ENCODE measurements at places on chromosomes 5 and 9. TPM values are rescaled to one million over a fixed set of nuclear protein-coding genes. Genes with fewer than 3 reads are reported as not detected.

GRCh38 chr5:36691696-36692371, 85.4 kb downstream of the SLC1A3 start:
- H3K4me1 ChIP-seq = peaks cover 33% of the 10 kb centered on the region
- no peak overlapping the region for H3K4me3 ChIP-seq
- H3K36me3 ChIP-seq = no peaks in the 10 kb centered on the region
- peak overlapping the region; percentile 84 for H3K27ac ChIP-seq

DNA sequence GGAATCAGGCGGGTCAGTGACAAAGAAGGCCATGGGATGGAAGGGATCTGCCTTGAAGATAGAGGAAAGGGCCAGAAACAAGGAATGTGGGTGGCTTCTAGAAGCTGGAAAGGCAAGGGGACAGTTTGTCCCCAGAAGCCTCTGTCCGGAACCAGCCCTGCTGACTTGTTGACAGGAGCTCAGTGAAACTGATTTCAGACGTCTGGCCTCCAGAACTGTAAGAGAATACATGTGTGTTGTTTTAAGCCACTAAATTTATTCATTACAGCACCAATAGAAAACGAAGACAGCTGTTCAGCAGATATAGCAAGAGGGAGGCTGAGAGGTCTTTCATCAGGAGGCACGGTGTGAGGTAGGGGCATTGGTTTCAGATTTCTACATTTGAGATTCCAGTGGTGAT, 422.5 kb downstream of the KDM4C start:
- no peaks in the 10 kb centered on the region for H3K27me3 ChIP-seq
- H3K4me1 ChIP-seq = peaks cover 4% of the 10 kb centered on the region
- DNase-seq = no peak

DNA sequence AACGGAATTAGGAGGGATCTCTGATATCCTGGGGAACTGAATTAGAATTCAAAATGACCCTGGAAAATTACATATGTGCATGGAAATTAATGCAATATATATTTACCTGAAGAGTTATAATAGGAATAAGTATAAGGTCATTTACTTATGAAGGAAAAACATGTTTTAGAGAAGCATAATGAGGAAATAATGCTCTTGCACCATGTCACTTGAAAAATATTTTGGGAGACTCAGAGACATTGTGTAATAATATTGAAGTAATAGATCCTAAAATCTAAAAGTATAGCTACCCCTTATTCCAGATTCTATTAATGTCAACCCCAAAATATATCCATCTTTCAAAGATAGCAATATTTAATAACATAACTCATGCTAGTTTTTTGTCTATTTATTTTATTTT, 28.4 kb downstream of the SPZ1 start:
- no peaks in the 10 kb centered on the region for H3K27me3 ChIP-seq
- DNase-seq = no peak
- no peak overlapping the region for H3K27ac ChIP-seq
- no peaks in the 10 kb centered on the region for H3K4me1 ChIP-seq

DNA sequence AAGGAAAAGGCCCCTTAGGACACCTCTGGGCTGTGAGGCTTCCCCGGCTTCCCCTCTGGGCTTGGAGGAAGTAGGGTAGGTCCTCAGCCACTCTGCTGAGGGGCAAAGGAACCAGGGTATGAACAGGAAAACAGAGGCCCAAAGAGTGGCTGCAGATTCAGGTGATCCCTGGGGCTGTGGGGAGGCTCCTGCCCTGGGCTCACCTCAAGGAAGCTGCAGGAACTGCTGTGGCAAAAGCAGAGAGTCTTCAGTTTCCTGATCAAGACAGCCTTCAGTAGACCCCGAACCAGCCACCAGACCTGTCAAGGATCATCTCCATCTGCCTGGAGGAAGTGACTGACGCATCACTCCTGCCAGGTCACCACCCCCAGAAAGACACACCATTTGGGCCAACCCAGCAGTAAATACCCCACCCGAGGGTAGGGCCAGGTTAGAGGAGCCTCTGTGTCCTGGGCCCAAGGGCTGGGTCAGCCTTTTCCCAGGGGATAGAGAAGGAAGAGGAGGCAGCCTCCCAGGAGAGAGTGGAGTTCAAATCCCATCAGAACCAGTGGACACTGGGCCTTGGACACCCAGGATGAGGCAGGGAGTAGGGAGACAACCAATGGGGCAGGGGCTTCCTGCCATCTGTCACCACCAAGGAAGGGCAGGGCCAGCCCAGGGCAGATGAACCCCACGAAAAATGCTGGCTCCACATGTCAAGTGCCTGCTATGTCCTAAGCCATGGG, 5.8 kb upstream of the ST6GALNAC6 start:
- no peaks in the 10 kb centered on the region for H3K36me3 ChIP-seq
- peaks cover 32% of the 10 kb centered on the region for H3K4me1 ChIP-seq
- no peak for DNase-seq
- H3K27ac ChIP-seq = no peak overlapping the region

The OR2S2 gene
- not detected for total RNA-seq

GRCh38 chr9:127970401-127971313, 10.1 kb downstream of the EEIG1 start:
- no peaks in the 10 kb centered on the region for H3K27me3 ChIP-seq
- H3K4me3 ChIP-seq = no peak overlapping the region
- no peak for DNase-seq
- peaks cover 94% of the 10 kb centered on the region for H3K4me1 ChIP-seq
- no peak overlapping the region for H3K27ac ChIP-seq
- H3K36me3 ChIP-seq = no peaks in the 10 kb centered on the region

The CDKN2A gene
- total RNA-seq = 0.54 TPM

The PCDHA1 gene
- total RNA-seq = not detected

DNA sequence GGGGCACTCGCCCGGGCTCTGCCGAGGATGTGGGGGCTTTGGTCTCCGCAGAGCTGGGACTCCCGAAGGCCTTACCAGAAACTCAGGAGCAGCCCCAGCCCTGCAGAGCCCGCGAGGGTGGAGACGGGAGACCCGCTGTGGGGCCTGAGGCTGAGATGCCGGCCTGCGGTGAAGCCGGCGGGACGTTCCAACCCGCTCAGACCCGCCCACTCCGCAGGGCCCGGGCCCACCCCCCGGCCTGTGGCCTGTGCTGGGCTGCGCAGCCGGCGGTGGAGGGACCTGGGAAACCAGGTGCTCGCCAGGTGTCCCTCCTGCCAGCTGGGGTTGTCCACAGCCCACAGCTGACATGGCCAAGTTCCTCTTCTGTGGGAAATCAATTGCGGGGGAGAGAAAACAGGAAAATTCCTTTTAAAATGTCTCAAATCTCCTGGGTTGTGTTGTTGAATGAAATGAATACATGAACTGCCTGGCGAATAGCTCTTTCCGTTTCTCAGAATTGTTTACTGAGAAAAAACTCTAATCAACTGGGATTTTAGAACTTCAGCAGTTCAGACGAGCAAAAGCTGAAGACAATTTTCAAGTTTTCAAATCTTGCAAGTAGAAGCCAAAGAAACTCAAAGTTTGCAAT, 49.0 kb upstream of the IRX4 start:
- H3K36me3 ChIP-seq = no peaks in the 10 kb centered on the region
- peak; percentile 43 for DNase-seq
- H3K27me3 ChIP-seq = peaks cover 25% of the 10 kb centered on the region
- H3K27ac ChIP-seq = peak overlapping the region; percentile 71

The FCN2 gene
- not detected for total RNA-seq

DNA sequence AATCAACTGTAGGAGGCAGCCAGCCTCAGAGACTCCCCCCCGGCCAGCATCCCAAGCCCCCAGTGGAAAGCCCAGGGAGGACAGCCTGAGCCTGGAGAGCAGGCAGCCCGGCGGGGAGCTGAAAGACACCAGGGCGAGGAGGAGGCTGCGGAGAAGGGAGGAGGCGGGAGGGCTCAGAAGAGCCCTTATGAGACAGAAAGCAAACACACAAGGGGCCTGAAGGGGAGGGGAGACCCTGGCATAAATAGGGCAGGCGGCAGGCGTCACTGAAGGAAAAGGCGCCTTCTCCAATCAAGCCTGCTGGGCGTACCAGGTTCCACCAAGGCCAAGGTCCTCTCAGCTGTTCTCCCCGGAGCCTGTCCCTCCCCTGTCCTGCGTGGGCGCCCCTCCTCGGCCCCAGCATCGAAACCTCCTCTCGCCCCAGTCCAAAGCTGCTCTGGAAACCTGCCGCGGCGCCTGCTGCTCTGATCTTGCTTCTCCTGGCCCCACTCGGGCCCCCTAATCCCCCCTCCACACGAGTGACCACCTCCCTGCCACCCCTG, 1.3 kb downstream of the SLC9A3 start:
- no peak overlapping the region for H3K4me3 ChIP-seq
- H3K36me3 ChIP-seq = no peaks in the 10 kb centered on the region
- H3K4me1 ChIP-seq = no peaks in the 10 kb centered on the region
- peaks cover 55% of the 10 kb centered on the region for H3K27me3 ChIP-seq

The UBLCP1 gene
- total RNA-seq = 19.0 TPM

DNA sequence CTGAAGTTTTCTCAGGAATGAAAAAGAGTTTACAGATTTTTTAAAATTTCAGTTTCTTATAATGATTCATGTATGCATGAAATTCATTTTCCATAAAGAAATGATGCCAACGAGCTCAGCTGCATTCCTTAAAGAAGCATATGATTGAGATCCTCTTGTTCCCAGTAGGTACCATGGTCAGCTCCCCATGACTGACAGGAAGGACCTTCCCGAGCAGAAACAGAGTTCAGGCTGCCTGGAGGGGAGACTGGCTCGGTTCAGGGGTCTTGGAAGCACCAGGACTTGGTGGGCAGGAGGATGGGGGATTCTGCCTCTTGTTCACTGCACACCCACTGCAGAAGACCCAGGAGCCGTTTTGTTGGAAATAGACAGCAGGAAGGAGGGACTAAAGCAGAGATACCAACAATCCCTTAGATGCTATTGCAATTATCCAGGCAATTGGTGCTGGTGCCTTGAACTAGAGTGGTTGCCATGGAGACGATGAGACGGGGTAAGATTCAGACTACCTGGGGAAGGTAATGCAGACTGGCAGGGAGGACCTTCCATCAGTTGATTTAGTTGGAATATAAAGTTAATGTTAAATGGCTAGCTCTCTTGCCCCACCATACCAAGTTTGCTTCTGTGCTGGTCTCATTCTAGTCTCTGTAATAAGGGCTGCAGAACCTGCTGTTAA, 447.8 kb downstream of the MTRR start:
- H3K4me3 ChIP-seq = no peak overlapping the region
- no peak overlapping the region for H3K27ac ChIP-seq
- DNase-seq = no peak
- H3K36me3 ChIP-seq = no peaks in the 10 kb centered on the region
- no peaks in the 10 kb centered on the region for H3K27me3 ChIP-seq
- no peaks in the 10 kb centered on the region for H3K4me1 ChIP-seq

The BARX1 gene
- not detected for total RNA-seq

The PKN3 gene
- total RNA-seq = 4.1 TPM

DNA sequence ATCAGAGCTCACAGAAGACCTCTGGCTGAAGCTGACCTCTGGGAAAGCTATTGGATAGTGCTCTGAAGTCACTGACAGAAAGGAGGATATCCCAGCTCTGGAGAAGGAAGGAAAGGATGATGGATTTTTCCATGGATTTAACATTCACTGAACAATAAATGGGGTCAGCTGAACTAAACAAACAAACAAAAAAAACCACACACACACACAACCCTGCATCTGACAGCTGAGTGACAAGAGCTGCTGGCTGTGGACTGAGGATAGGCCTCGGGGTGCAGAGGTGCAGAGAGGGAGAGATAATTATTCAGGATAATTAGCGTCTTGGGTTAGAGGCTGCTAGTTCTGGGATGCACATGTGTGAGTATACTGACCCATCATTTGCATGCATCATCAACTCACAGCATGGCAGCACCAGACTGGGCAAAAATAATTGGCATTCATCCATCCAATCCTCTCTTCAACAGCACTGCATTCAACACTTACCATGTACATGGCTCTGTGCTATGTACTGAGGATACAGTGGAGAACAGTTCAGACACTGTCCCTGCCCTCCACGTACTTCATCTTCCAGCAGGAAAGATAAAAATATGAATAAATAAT, 131.4 kb upstream of the TRIM32 start:
- no peak for DNase-seq
- no peak overlapping the region for H3K27ac ChIP-seq
- H3K4me1 ChIP-seq = peaks cover 22% of the 10 kb centered on the region
- no peaks in the 10 kb centered on the region for H3K36me3 ChIP-seq

GRCh38 chr5:141762790-141763368, 80.8 kb upstream of the ARAP3 start:
- peaks cover 22% of the 10 kb centered on the region for H3K27me3 ChIP-seq
- H3K36me3 ChIP-seq = no peaks in the 10 kb centered on the region
- no peak overlapping the region for H3K27ac ChIP-seq
- no peak for DNase-seq
- H3K4me1 ChIP-seq = no peaks in the 10 kb centered on the region
- no peak overlapping the region for H3K4me3 ChIP-seq

GRCh38 chr5:174414315-174414710, 310.1 kb upstream of the MSX2 start:
- DNase-seq = no peak
- H3K36me3 ChIP-seq = no peaks in the 10 kb centered on the region
- H3K27ac ChIP-seq = no peak overlapping the region
- no peak overlapping the region for H3K4me3 ChIP-seq
- peaks cover 4% of the 10 kb centered on the region for H3K4me1 ChIP-seq
- no peaks in the 10 kb centered on the region for H3K27me3 ChIP-seq

DNA sequence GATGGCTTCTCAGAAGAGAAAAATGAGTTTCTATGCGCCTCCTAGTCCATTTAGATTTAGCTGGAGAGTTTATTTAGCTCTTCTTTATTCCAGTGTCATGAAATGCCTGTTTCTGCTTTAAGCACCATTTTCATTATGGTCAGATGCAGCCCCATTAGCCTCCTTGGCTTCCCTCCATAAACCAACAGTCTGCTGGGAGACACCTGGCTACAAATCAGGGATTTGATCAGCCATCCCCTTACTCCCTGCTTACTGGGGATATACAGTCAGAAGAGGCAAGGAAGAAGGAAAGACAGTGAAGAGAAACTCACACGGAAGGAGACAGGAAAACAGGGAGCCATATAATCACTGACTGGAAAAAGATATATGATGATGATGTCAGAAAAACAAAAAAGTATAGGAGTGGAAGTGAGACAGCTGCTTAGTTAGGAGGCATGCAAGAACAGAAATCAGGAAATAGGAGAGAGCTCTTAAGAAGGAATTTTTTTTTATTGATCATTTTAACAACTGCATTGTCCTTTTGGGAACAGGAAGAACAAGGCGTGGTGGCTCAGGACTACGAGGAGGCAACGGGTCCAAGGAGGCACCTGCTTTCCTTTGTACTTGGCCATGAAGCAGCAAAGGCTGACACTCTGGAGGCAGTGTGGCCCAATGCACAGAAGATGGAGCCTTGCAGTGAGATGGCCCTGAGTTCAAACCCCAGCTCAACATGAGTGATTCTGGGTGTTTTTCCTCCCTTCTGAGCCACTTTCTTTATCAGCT, 56.1 kb downstream of the MED27 start:
- H3K27me3 ChIP-seq = no peaks in the 10 kb centered on the region
- H3K4me1 ChIP-seq = peaks cover 17% of the 10 kb centered on the region
- H3K36me3 ChIP-seq = no peaks in the 10 kb centered on the region

DNA sequence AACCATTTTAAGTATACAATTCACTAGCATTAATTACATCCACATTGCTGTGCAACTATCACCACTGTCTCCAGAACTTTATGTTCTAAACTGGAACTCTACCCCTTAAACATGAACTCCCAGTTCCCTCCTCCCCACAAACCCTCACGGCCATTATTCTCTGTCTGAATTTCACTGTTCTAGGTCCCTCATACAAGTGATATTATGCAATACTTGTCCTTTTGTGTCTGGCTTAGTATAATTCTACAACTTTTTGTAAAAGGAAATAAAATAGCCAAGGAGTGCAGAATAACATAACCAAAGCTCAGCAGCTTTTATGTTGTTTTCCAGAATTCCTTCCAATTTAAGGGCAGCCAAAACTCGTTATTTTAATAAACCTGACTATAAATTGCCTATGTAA, 53.2 kb downstream of the NAA35 start:
- DNase-seq = no peak
- no peaks in the 10 kb centered on the region for H3K36me3 ChIP-seq
- H3K4me1 ChIP-seq = no peaks in the 10 kb centered on the region
- no peak overlapping the region for H3K4me3 ChIP-seq
- no peak overlapping the region for H3K27ac ChIP-seq

The FOXE1 gene
- total RNA-seq = not detected

The HTR1A gene
- total RNA-seq = 0.20 TPM

Data from lung (tissue), 17 donors.